ENCODE measurements at places on chromosomes 3 and 15.

- H3K4me1 ChIP-seq, result peaks cover 7% of the 10 kb centered on the region
- no peak overlapping the region for H3K27ac ChIP-seq
- H3K36me3 ChIP-seq, result no peaks in the 10 kb centered on the region
- no peaks in the 10 kb centered on the region for H3K27me3 ChIP-seq
- no peak for DNase-seq
These were observed 86.5 kb downstream of the B3GNT5 start for GRCh38 chr3:183339461-183340086.

DNA sequence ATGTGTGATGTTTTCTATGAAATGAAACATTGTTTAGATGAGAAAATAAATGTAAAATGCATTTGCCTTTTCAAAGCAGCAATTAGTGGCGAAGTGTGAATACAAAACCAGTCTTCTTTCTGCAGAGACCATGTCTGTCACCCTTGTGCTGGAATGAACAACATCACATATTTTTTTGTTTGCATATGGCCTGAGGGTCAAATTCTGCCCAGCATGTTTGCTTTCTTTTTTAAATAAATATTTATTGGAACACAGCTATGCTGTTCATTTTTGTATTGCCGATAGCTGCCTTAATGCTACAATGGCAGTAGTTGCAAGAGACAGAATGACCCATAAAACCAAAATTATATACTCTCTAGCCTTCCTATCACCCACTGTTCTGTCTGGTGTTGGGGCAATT lies 75.3 kb upstream of the SNRPN start:
- no peak overlapping the region for H3K27ac ChIP-seq
- H3K27me3 ChIP-seq, result no peaks in the 10 kb centered on the region
- no peaks in the 10 kb centered on the region for H3K4me1 ChIP-seq
- no peak overlapping the region for H3K4me3 ChIP-seq
- H3K36me3 ChIP-seq, result peaks cover 3% of the 10 kb centered on the region

DNA sequence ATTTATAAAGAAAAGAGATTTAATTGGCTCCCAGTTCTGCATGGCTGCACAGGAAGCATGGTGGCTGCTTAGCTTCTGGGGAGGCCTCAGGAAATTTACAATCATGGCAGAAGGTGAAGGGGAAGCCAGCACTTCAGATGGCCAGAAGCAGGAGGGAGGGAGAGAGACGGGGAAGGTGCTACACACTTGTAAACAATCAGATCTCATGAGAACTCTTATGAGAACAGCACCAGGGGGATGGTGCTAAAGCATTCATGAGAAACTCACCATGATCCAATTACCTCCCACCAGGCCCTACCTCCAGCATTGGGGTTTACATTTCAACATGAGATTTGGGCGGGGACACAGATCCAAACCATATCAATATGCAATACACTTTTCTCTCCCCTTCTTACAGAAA lies 73.7 kb downstream of the ECT2 start:
- H3K4me3 ChIP-seq, result no peak overlapping the region
- H3K27me3 ChIP-seq, result no peaks in the 10 kb centered on the region
- no peak for DNase-seq

DNA sequence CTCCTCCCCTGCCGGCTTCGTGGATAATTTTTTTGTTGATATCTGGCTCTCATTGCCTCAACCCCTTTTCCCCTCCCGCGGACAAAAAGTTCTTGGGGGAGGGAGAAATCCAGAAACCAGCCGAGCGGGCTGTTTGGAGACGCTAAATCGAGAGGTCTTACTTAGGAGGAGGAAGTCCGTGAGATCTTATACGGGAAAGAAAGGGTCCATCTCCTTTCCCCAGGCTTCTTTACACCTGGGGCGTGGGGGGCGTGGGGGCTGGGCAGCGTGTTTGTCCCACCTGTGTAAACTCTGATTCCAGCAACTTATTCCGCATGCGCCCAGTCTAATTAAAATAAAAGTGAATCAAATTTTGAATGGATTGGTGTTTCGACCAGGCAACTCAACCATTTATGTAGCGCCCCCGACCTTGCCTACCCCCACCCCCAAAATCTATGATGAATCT lies 364 bp upstream of the CADPS start:
- H3K4me1 ChIP-seq, result peaks cover 3% of the 10 kb centered on the region
- no peak overlapping the region for H3K27ac ChIP-seq
- H3K27me3 ChIP-seq, result peaks cover 37% of the 10 kb centered on the region
- no peak overlapping the region for H3K4me3 ChIP-seq

DNA sequence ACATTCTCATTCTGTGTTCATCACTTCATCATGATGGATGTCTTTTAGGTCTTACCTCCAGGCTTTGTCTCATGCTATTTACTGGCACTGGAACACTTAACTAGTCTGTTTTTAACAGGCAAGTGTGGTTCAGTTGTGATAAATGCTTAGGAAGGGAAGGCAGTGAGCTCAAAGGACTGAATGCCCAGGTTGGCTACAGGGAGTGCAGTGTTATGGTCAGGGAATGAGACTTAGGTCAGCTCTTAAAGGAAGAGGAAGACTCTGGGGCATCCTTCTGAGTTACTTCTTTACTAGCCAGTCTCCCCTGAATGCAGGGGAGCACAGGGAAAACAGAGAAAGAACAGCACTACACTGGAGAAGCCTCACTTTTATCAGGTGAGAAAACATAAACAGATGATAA lies 72.6 kb downstream of the TGFBR2 start:
- H3K4me1 ChIP-seq, result peaks cover 86% of the 10 kb centered on the region
- H3K27me3 ChIP-seq, result no peaks in the 10 kb centered on the region
- no peak overlapping the region for H3K4me3 ChIP-seq
- H3K27ac ChIP-seq, result no peak overlapping the region
- DNase-seq, result no peak

DNA sequence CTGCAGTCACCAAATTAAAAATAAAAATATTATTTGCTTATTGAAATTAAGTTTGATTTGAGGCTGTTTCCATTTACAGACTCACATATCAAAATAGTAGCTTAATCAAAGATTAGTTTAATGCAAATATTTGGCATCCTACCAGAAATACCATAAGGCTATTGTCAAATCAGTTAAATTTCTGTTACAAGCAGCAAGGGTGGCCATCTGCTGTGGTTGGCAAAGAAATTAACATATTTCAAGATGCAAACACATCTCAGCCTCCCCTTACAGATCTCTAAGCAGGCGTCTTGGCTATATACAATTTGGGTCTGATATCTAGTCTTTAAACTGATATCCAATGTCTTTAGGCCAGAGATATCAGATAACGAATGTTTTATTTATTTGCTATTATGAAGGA lies 83.2 kb upstream of the NEDD4 start:
- H3K36me3 ChIP-seq, result no peaks in the 10 kb centered on the region
- no peak for DNase-seq
- H3K27me3 ChIP-seq, result peaks cover 5% of the 10 kb centered on the region
- no peak overlapping the region for H3K27ac ChIP-seq
- H3K4me1 ChIP-seq, result no peaks in the 10 kb centered on the region

DNA sequence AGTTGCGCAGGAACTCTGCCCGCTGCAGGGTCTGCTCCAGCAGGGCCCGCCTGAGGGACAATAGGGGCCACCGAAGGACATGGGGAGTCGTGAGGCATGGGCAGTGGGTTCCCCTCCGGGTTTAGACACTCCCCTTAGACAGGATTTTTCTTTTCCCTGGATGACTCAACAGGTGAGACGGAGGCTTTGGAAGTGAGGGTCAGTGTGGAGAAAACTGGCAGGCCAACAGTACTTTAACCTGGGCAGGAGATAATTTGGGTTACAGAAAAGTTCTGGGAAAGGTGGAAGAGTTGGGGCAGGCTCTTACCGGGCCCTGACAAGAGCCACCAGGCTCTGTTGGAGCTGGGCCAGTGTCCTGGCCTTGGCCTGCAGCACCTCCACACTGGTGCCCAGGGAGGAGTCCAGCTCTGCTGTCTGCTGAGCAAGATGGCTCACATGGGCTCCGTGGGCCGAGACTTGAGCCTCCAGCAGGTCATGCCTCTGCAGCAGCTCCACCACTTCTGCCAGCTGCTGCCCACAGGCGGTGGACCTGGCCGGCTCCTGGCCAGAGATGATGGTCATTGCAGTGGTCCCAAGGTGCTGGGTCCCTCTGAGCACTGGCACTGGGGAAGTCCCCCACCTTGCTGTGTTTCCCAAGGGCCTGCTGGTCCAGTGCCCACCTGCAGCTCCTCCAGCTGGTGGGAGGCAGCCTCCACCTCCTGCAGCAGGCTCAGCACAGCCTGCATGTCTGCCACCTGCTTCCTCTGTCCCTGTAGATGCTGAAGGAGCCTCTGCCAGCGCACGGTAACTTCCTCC lies 11.0 kb downstream of the SPTBN5 start:
- peaks cover 7% of the 10 kb centered on the region for H3K27me3 ChIP-seq
- DNase-seq, result no peak
- H3K27ac ChIP-seq, result no peak overlapping the region
- H3K36me3 ChIP-seq, result peaks cover 1% of the 10 kb centered on the region
- H3K4me3 ChIP-seq, result no peak overlapping the region
- H3K4me1 ChIP-seq, result peaks cover 12% of the 10 kb centered on the region

DNA sequence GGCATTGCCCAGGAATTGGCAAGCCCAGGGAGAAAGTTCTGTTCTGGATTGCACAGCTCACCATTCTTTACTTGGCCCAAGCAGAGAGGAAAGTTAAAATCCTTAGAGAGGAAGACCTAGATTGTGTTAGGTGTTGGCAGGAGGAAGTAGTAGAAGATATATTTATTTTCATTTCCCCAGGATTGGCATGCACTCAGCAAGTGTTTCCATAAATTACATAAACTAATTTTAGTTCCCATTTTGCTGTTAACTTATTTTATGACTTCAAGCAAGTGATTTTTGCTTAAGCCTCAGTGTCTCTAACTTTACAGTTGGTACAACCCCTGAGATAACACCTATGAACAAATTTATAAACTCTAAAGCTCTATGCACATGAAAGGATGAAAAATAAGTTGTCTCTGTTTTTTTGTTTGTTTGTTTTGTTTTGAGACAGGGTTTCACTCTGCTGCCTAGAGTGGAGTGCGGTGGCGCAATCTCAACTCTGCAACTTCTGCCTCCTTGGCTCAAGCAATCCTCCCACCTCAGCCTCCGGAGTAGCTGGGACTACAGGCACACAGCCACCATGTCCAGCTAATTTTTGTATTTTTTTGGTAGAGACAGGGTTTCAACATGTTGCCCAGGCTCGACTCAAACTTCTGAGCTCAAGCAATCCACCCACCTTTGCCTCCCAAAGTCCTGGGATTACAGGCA lies 31.2 kb upstream of the TOP2B start:
- H3K27me3 ChIP-seq, result peaks cover 2% of the 10 kb centered on the region
- H3K27ac ChIP-seq, result no peak overlapping the region
- no peak for DNase-seq
- no peaks in the 10 kb centered on the region for H3K4me1 ChIP-seq
- H3K4me3 ChIP-seq, result no peak overlapping the region

DNA sequence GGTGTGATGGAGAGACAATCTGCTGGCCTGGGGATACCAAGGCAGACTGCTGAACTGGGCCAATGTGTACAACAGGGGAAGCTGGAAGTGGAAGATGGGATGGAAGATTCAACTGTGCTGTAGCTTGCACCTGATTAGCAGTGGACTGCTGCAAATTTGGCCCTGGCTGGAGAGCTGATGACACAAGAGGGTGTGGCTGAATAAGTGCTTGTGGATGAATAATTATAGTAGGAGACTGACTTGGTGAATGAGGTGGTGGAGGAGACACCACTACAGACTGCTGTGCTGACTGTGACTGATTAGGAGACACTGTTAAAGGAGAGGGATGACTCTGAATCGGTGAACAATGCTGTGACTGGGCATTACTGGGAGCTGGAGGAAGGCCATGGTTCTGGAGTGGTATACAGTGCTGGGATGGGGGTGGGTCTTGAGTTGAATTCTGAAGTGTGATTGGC lies 52.5 kb downstream of the PHC3 start:
- DNase-seq, result peak; percentile 44
- H3K27me3 ChIP-seq, result no peaks in the 10 kb centered on the region

DNA sequence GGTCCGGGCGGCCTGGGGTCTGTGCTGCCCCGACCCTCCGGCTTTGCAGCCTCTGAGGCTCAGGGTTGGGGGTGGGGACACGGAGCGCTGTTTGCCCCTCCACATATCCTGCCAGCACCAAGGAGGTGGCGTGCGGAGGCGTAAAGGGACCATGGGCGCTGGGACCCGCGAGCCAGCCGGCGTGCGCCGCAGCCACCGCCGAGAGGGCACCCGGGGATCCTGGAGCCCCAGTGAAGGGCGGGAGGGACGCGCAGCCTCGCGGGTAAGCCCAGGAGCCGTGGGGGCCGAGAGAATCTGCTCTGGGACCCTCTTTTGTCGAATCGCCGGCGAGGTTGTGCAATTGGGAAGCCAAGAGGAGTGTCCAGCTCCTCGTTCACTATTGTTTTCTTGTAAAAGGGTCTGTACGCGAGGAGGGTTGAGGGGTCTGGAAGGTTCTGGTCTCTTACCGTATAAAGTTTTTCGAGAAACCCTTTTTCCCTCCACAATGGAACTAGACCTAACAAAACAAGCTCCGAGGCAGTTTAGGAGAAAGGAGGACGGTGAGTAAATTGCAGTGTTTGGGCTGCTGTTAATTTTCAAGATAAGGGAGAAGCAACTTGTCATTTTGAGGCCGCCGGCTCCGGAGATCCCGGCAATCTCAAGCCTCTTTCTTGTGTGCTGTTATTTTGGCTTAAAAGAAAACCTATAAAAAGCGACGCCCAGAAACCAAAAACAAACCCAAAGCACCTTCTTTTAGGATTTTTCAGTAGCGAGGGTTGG lies 29.9 kb upstream of the ST3GAL6 start:
- peaks cover 56% of the 10 kb centered on the region for H3K27me3 ChIP-seq
- H3K4me3 ChIP-seq, result peak overlapping the region; percentile 51
- H3K4me1 ChIP-seq, result peaks cover 15% of the 10 kb centered on the region
- no peak overlapping the region for H3K27ac ChIP-seq
- DNase-seq, result peak; percentile 22

GRCh38 chr3:110758208-110758607 lies 313.4 kb upstream of the NECTIN3 start:
- H3K4me1 ChIP-seq, result no peaks in the 10 kb centered on the region
- no peaks in the 10 kb centered on the region for H3K27me3 ChIP-seq
- no peak overlapping the region for H3K27ac ChIP-seq
- no peak overlapping the region for H3K4me3 ChIP-seq

GRCh38 chr15:92499731-92500530 lies 106.2 kb downstream of the ST8SIA2 start:
- H3K4me1 ChIP-seq, result no peaks in the 10 kb centered on the region
- peaks cover 22% of the 10 kb centered on the region for H3K27me3 ChIP-seq
- DNase-seq, result no peak
- H3K36me3 ChIP-seq, result no peaks in the 10 kb centered on the region
- no peak overlapping the region for H3K27ac ChIP-seq
- no peak overlapping the region for H3K4me3 ChIP-seq

GRCh38 chr15:74227968-74228722 lies 8.0 kb upstream of the CCDC33 start:
- H3K27me3 ChIP-seq, result peaks cover 22% of the 10 kb centered on the region
- no peaks in the 10 kb centered on the region for H3K4me1 ChIP-seq
- H3K36me3 ChIP-seq, result no peaks in the 10 kb centered on the region
- no peak overlapping the region for H3K4me3 ChIP-seq

GRCh38 chr15:56971571-56971970 lies 53.1 kb downstream of the TCF12 start:
- H3K4me1 ChIP-seq, result peaks cover 47% of the 10 kb centered on the region
- H3K27ac ChIP-seq, result no peak overlapping the region
- H3K4me3 ChIP-seq, result no peak overlapping the region
- DNase-seq, result no peak
- no peaks in the 10 kb centered on the region for H3K27me3 ChIP-seq
- peaks cover 5% of the 10 kb centered on the region for H3K36me3 ChIP-seq

Measured in activated CD4-positive, alpha-beta memory T cell treated with anti-CD3 and anti-CD28 coated beads for 36 hours (primary cell).